ENCODE measurements at places on chromosomes 7 and 10. TPM values are rescaled to one million over a fixed set of nuclear protein-coding genes. Genes with fewer than 3 reads are reported as not detected.
A peak's percentile ranks its signal among the peaks of the same experiment; 100 is the strongest.

DNA sequence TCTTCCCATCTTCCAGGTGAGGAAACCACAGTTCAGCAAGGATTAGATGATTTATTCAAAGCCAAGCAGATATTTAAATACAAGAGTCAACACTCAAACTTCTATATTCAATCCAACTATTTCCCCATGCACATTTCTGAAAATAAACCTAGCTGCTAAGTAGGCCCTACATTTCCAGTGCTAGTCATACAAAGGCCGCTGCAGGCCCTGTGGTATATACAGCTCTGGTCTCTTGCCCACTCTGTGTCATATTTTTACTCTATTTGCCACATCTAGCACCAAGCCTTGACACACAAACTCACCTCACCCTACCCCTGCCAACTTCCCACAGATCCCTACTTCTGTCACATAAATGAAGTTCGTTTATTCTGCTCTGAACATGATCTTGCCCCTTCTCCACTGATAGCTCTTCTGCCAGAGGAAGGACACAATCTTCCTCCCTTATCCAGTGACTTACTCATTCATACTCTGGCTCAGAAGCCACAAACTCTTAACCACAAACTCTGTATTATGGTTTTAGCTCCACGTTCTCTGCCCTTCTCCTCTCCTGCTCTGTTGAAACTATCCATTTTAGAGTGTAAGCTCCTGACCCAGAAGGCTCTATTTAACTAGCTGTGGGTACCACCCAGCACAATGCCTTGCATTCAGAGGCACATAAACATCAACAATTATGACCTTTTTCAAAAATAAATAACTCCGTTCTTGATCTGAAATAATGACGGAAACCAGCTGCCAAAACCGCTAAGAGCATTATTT, 180.7 kb downstream of the CPEB3 start:
- no peak overlapping the region for H3K4me3 ChIP-seq
- peak; percentile 13 for DNase-seq
- no peaks in the 10 kb centered on the region for H3K4me1 ChIP-seq

DNA sequence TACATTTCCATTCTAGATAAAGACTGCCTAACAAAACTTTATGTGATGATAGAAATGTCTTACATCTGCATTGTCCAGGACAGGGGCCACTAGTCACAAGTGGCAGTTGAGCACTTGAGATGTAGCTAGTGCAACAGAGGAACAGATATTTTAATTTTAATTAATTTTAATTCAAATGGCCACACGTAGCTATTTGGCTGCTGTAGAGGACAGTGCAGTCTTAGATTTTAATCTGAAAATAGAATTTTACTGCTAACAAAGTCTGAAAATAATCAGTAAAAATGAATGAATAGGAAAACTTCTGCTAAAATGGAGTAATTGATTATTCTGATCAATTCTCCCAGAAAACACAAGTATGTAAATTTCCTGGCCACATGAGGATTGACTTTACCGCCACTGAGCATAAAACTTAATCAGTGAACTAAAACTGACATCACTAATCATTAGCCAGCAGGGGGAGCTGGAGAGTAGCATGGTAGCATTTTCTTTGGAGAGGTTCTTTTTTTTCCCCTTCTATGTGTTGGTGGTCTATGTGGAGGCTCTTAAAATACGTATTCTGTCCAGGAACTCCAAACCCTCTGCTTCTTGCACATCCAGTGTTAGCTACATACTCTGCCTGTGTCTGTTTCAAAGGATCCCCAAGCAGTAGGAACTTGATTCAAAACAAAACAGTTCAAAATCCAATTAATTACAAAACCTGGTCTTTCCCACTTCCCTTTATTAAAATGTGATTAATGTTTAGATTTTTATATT, 52.1 kb downstream of the TSPAN12 start:
- no peaks in the 10 kb centered on the region for H3K4me1 ChIP-seq
- no peaks in the 10 kb centered on the region for H3K27me3 ChIP-seq
- H3K36me3 ChIP-seq, result no peaks in the 10 kb centered on the region
- H3K4me3 ChIP-seq, result no peak overlapping the region
- H3K27ac ChIP-seq, result no peak overlapping the region

The ANKRD61 gene
- not detected for total RNA-seq

The PPP1R3C gene
- 0.24 TPM for total RNA-seq
